ENCODE measurements at places on chromosomes 13 and 19.

- no peaks in the 10 kb centered on the region for H3K36me3 ChIP-seq
- H3K27ac ChIP-seq, result no peak overlapping the region
- 0 out of 2 replicates have a peak, but pooled peaks cover 5% of the 10 kb centered on the region for H3K27me3 ChIP-seq
- H3K4me3 ChIP-seq, result no peak overlapping the region
Measured at GRCh38 chr19:45352471-45352870, 11.9 kb downstream of the KLC3 start.

DNA sequence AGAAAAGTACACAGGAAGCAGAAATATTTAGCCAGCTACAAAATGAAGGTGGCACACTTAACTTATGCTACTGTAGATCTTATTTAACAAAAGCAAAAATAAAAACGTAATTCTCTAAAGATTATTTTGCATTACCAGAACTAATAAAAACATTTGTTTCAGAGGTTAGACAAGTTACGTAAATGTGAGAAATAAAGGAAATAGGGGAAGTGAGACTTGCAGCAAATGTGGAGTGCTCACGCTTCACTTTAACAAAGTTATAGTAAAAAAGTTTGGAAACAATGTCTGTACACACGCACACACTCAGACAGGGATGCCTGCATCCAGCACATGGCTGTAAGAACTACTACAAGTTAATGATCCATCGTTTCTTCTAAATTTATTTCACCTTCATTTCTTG lies 83.7 kb downstream of the NALCN start:
- DNase-seq, result no peak
- no peaks in the 10 kb centered on the region for H3K27me3 ChIP-seq
- H3K36me3 ChIP-seq, result no peaks in the 10 kb centered on the region

DNA sequence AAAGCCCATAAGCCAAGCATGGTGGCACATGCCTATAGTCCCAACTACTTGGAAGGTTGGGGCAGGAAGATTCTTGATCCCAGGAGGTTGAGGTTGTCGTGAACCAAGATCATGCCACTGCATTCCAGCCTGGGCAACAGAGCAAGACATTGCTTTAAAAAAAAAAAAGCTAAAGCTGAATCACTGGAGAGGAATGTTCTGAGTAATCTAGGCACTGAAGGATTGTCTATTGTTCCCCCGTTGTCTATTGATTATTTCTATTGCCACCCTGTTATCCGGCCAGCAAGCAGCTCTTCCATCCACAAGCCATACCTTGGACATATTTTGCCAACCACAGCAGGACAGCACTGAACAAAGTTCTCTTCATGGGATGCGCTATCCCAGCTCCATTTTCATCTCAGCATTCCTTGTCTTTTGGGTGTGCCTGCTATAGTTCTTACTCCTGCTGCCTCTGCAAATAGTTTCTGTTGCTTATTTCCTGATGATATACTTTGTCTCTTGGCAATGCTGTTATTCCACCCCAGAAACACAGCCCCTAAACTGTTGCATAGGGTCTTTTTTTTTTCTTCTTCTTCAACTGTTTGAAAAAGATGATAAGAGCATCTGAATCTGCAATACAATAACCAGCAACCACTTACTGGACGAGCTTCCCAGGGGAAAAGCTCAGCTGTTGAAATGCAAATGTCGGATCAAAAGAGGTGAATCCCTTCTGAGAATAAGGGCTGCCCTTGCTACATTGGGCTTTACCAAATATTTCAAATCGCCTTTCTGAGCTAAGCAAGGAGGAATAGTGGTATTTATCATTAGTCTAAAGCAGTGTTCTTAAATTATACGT lies 22.2 kb upstream of the SIAH3 start:
- H3K36me3 ChIP-seq, result no peaks in the 10 kb centered on the region
- H3K27me3 ChIP-seq, result no peaks in the 10 kb centered on the region
- no peaks in the 10 kb centered on the region for H3K4me1 ChIP-seq
- no peak for DNase-seq
- no peak overlapping the region for H3K4me3 ChIP-seq
- no peak overlapping the region for H3K27ac ChIP-seq

- H3K27ac ChIP-seq, result no peak overlapping the region
- no peaks in the 10 kb centered on the region for H3K4me1 ChIP-seq
- H3K27me3 ChIP-seq, result no peaks in the 10 kb centered on the region
- no peaks in the 10 kb centered on the region for H3K36me3 ChIP-seq
- no peak overlapping the region for H3K4me3 ChIP-seq
- no peak for DNase-seq
Measured at GRCh38 chr13:78597602-78597932, 5.8 kb downstream of the POU4F1 start.

- peaks cover 82% of the 10 kb centered on the region for H3K27me3 ChIP-seq
- H3K4me1 ChIP-seq, result peaks cover 7% of the 10 kb centered on the region
- no peak for DNase-seq
- H3K27ac ChIP-seq, result no peak overlapping the region
Measured at GRCh38 chr19:45595814-45596213, 6.2 kb downstream of the GPR4 start.

DNA sequence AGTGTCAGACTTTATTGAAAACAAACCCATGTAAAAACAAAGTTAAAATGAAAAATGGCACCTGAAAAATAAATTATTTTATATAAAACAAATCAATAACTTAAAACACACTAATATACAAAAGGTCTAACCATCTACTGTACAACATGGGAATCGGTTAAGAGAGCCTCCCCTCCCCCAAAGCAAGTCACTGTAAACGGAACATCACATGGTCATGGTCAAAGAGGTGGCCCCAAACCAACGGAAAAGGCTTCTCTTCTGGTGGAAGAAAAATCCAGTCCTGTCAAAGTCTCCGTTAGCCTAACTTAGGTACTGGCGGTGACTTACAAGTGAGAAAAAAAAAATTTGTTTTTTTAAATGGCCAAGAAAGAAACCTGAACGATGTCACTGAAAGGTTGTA lies 15.7 kb upstream of the TIMM44 start:
- no peak overlapping the region for H3K4me3 ChIP-seq
- H3K27ac ChIP-seq, result no peak overlapping the region
- H3K4me1 ChIP-seq, result no peaks in the 10 kb centered on the region
- H3K36me3 ChIP-seq, result no peaks in the 10 kb centered on the region

DNA sequence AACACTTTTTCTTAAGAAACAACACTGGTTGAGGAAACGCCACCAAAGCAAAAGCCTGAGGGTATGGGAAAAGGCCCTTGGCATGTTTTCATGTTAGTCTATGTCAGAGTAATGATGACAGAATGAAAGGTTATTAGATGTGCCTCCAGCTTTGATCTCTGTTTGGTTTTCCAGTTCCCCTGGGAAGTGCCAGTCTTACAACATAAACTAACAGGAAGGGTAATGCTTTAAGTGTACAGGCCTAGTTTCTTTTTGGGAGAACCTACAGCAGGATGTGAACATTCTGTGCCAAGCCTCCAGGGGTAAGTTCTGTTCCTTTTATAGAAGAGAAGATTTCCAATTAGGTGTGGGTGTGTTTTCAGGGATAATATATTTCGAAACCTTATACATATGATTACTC lies 121.7 kb downstream of the FNDC3A start:
- H3K27me3 ChIP-seq, result no peaks in the 10 kb centered on the region
- no peaks in the 10 kb centered on the region for H3K36me3 ChIP-seq
- H3K4me1 ChIP-seq, result peaks cover 17% of the 10 kb centered on the region
- H3K4me3 ChIP-seq, result no peak overlapping the region
- H3K27ac ChIP-seq, result no peak overlapping the region
- no peak for DNase-seq

GRCh38 chr13:32811297-32811800 lies 204.9 kb upstream of the KL start:
- no peak overlapping the region for H3K4me3 ChIP-seq
- H3K36me3 ChIP-seq, result no peaks in the 10 kb centered on the region
- peak overlapping the region; percentile 37 for H3K27ac ChIP-seq

DNA sequence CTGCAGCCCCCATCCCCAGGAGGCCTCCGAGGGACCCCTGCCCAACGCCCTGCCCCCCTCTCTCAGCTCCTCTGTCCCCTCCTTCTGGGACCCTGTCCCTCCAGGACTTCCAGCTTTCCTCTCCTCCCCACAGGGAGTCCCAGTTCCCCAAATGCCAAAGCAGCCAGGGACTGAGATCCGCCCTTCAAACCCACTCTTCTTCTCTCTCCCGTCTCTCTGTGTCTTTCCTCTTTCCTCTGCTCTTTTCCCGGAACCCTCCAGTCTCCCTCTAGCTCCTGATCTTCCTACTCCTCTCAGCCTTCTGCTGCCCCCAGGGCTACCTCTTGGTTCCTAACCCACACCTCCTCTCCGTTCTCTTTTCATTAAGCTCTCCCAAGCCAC lies 377 bp downstream of the CA11 start:
- no peak for DNase-seq
- peaks cover 7% of the 10 kb centered on the region for H3K4me1 ChIP-seq
- no peak overlapping the region for H3K27ac ChIP-seq
- no peaks in the 10 kb centered on the region for H3K36me3 ChIP-seq

GRCh38 chr13:33879118-33879517 lies 61.2 kb downstream of the RFC3 start:
- no peaks in the 10 kb centered on the region for H3K27me3 ChIP-seq
- no peak overlapping the region for H3K4me3 ChIP-seq
- no peaks in the 10 kb centered on the region for H3K36me3 ChIP-seq
- H3K27ac ChIP-seq, result no peak overlapping the region
- no peak for DNase-seq

Measured in MM.1S (cell line).